Stimulated activated CD8-positive, alpha-beta memory T cell treated with anti-CD3 and anti-CD28 coated beads, Interleukin-4, amount 100 ng/mL, for 1 hour (primary cell): ENCODE measurements at places on chromosomes 5 and 9.

DNA sequence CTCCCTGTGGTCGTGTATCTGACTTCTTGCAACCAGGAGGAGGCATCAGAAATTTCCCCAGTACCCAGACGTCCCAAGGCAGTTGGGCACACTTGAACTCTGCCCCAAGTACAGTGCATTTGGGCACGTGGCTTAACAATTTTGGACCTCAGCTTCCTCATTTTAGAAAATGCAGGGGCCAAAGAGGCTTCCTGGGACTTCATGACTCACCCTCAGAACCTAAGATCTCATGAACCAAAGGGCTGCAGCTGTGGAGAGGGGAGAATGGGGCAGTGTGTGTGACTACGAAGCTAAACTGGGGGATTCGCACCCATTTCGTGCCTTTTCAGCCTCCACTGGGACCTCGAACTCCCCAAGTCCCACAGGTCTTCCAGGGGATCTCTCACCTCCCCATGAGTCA is 59.2 kb downstream of the SYK start:
- DNase-seq = no peak

- DNase-seq = no peak
Measured at GRCh38 chr9:78320875-78321496, 24.1 kb downstream of the PSAT1 start.

GRCh38 chr5:18491349-18491748 is 857.1 kb downstream of the TAF11L14 start:
- no peak for DNase-seq

DNA sequence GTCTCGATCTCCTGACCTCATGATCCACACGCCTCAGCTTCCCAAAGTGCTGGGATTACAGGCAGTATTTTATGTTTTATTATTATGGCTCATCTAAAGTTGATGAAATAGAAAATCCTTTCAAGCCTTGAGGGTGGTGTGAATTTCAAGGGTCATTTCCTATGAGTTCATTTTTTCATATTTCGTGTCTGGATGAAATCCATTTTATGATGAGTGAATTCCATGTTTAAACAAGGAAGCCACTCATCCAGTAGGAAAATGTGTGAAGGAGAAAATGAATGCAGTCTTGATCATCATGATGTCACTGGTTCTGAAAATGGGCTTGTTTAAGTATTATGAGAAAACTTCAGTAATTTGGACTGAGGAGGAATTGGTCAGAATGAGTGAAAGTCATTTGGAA is 74.6 kb upstream of the ZSWIM6 start:
- no peak for DNase-seq

DNA sequence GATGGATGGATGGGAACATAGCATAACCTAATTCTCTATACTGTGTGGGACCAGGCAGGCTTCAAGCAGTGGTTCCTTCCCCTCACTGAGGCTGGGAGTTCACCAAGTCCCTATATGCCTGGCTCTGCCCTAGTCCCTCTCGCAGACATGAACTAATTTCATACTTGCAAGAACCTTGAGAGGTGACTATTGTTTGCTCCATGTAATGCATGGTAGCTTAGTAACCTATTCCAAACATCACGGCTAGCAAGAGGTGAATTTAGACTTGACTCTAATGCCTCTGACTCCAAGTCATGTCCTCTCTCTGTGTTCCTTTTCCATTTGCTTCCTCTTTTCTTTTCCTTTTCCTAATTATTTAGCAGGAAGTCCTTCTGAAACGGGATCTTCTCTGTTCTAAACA is 25.9 kb upstream of the ERMP1 start:
- no peak for DNase-seq

DNA sequence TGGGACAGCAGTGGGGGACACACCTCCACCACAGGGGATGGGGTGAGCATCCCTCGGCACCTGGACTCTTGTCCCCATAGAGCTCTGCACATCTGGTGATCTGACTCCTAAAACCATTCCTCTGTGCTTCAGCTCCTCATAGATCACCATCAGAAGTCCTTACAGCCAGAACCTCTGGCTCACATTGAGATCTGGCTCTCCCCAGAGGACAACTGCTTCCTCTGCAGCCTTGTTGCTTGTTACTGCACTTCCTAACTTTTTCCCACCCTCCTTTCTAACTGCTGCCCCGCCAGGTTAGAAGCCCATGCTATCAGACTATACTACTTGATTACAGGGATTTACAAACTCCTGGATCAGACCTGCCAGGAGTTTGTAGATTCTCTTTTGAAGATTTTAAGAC is 64.5 kb downstream of the ARSB start:
- no peak for DNase-seq

- DNase-seq = no peak
Measured at GRCh38 chr5:1907616-1908015, 24.9 kb upstream of the IRX4 start.

GRCh38 chr9:126391713-126392661 is 65.4 kb downstream of the MVB12B start:
- DNase-seq = no peak
